ENCODE measurements at places on chromosomes 3 and 15.

GRCh38 chr3:65597226-65597951, 441.3 kb downstream of the MAGI1 start:
- no peak for DNase-seq

DNA sequence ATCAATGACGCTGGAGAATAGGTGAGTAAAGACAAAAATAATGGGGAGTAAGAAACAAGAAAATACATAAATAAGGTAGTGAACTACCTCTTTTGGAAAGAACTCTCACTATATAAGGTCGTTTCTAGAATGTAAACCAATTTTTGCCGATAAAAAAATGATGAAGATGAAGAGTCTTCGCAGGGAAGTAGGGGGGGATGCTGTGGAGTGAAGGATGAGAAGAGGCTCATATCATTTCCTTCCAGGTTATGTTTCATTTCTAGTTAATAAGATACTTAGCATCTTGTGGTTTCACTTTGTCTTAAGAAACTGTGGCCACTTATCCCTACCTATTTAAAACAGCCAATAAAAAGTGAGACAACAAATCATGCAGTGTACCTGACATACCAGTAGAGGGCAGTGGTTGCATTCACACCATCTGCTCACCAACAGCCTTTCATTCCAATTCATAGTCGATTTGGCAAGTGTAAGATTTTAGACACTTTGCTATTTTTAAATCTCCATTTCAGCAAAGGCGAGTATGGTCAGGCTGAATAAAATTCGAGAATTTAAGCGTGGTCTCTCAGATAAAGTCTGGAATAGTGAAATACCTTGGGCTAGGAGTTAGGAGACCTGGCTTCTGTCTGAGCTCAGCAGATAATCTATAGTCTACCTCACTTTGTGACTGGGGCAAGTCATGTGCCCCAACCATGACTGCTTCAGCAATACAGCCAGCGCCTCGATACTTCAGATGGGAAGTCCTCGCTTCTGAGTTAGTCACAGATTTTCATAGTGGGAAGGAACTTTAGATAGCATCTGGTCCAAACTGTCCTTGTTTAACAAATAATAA, 28.9 kb upstream of the ICE2 start:
- DNase-seq = peak; percentile 67

DNA sequence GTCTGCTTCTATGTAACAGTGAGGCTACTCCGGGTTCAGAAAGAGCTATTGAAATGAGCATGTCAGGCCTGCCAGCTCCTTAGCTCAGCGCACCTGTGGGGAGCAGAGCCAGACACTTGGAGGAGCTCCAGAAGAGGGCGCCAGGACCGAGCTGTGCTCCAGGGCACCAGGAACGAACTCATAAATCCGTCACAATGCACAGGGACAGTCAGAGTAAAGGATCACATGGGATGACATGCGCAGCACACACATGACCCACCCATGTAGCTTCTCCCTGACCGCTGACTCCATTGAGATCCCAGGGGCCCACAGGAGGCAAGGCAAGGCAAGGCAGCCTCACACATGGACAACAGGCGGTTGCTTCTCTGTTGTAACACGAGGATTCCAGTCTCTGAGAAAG, 26.0 kb upstream of the GNB5 start:
- DNase-seq = no peak

DNA sequence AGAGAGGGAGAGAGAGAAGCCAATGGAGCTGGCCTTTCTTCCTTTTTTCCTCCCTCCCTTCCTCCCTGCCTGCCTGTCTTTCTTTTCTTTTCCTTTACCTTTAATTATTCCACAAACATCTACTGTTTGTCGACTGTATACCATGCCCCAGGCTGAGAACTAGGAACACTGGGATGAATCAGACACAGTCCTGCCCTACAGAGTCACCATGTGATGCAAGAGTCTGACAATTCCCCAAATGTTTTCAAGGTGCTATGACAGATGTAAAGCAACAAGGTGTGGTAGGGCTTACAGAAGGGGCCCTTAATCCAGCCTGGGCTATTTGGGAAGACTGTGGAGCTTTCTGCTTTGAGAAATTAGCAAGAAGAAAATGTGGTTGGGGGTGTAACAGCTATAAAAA, 4.0 kb upstream of the SPSB4 start:
- DNase-seq = no peak

GRCh38 chr3:129065720-129066073, 5.1 kb downstream of the GP9 start:
- DNase-seq = no peak

- no peak for DNase-seq
These were observed 195.9 kb downstream of the KLHL25 start for GRCh38 chr15:85598718-85599398.

DNA sequence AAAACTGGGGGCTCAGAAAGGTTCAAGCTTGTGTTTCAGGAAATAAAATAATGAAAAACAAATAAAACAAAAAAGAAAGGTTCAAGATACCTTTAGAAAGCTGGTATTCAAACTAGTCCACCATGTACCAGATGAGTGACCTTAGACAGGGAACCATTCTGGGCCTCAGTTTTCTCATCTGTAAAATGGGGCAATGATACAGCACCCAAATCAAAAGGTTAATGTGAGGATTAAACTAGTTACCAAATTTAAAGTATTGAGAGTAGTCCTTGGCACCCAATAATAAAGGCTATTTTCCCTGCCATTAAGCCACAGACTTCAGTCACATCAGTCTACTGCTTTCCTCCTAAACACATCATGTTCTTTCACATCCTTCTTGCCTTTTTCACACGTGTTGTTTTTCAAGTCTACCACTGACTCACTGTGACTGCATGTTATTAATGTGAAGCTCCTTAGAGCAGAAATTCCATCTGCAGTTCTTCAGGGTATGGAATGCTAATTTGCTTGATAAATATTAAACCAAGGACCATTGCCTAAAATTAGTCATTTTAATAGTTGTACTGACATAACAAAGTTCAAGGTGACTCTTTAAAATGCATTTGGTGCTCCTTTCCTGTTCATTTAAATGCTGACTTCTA, 19.9 kb downstream of the TAMM41 start:
- peak; percentile 72 for DNase-seq

GRCh38 chr3:81601707-81602305, 159.6 kb downstream of the GBE1 start:
- DNase-seq = no peak

DNA sequence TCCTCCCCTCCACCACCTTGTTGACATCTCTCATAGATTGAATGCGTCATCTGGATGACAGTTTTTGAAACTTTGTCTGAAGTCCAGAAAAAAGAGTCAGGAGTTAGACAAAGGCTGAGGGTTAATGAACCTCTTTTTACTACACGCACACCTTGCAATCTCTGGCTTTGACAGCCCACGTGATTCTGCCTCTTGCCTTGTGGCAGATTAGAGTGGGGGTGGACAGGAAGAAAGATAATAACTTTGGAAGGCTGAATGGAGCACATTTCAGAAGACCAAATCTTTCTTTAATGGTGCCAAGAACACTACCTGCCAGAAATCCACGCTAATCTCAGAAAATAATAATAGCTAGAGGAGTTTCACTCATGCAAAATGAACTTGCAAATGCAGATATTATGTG, 327.9 kb upstream of the TRIM42 start:
- no peak for DNase-seq

DNA sequence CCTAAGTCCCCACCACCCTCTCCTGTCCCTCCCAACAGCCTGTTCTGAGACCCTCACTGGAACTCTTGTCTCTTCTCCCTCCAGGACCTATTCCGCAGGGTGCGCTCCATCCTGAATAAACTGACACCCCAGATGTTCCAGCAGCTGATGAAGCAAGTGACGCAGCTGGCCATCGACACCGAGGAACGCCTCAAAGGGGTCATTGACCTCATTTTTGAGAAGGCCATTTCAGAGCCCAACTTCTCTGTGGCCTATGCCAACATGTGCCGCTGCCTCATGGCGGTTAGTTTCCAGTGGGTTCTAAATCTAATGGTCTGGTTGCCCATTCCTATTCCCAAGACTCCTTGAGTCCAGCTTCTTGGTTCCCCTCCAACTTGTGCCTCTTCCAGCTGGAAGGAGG, 9.3 kb downstream of the EIF4G1 start:
- no peak for DNase-seq

- no peak for DNase-seq
These were observed 425.2 kb downstream of the SQOR start for GRCh38 chr15:46059921-46060594.

DNA sequence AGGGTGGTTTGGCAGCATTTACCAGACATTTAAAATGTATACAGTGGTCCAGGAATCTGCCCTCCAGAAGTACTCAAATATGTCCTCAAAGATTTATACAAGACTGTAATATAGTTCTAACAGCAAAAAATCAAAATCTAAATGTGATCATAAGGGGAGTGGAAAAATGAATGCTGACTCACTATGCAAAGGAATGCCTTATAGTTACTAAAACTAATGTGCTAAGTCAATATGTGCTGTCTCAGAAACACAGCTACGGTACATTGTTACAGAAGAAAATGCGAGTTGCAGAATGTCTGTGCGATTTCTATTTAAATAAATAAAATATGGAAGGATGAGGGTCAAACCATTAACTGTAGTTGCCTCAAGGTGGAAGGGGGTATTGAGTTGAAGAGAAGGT, 230.1 kb upstream of the UBE2E1 start:
- peak; percentile 63 for DNase-seq

All from fibroblast of skin of scalp (primary cell).